IPS DF 6.9 (cell line): ENCODE measurements at places on chromosomes 11 and 22.

DNA sequence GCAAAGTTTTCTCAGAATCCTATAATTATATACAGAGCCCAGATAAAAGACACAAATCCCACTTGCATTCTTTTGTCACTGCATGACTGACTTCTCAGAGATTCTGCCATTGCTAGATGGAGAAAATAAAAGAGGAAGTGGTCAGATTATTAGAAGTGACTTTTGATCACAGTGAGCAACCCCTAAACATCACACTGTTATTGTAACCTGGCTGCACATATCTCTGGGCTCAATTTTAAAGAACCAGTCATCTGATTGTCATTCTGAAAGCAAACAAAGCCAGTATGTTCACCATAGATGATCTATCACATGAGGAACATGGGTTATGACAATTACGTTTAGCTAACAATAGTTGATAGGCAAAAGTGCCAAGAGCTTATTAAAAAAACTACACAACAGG lies 47.8 kb downstream of the COPB1 start:
- no peak for DNase-seq

DNA sequence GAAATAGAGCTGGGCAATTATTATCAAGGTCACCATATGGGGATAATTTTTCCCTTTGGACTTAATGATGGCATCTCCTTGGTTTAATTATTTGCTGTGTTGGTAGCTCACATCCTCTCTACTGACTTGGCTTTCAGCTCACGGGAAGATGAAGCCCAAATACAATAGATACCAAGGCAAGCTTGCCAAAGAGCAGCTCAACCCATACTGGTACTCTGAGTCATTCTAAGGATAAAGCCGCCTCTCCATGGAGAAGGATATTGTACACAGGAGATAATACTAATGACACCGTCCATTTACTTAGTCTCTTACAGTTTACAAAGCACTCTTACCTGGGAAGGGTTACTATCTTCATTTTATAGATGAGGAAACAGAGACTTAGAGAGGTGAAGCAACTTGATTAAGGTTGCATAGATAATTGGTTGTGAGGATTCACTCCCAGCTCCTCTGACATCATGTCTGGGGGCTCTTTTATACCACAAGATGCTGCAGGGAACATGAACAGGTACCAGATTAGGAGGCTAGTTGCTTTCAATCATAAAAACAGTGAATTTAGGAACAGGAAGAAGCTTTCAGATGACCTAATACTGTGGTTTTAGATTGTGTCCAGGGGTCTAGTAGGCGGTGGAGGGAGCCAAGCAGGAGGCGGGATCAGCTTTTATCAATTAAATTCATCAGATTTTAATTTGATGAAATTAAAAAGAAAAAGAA lies 48.3 kb upstream of the PICALM start:
- no peak for DNase-seq

GRCh38 chr11:92962446-92962845 lies 7.0 kb upstream of the MTNR1B start:
- no peak for DNase-seq

GRCh38 chr11:69233744-69234570 lies 60.0 kb upstream of the MYEOV start:
- no peak for DNase-seq

- no peak for DNase-seq
Measured at GRCh38 chr11:1546077-1546535, 26.0 kb downstream of the DUSP8 start.

DNA sequence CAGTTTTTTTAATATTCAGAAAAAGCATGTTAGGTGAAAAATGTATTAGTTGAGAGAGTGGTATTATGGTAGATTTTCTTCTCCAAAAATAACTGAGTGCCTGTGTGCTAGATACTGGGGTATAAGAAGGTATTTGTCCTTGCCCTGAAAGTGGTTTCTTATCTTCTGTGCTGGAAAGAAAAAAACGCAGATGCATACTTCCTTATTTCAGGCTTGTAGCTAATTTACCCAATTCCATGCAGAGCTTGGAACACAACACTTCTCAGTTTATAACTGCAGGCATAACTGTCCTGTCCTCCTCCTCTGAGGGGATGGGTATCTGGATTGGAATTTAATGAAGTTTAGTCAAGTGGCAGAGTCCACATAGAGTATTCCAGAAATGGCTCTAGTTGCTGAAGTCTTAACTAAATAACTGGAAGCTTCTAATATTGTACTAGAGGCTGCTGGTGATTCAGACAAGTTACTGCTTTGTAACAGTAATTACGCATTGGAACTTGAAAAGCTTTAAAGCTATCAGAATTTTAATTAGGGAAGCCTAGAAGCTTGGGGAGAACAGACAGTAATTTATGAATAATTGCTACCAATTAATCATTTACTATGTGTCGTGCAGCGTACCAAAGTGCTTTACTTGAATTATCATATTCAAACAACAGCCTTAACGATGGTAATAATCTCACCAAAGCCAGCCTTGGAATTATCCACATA lies 12.7 kb upstream of the C11orf91 start:
- no peak for DNase-seq

- DNase-seq, result no peak
Measured at GRCh38 chr22:31950226-31950625, 5.9 kb downstream of the YWHAH start.

GRCh38 chr11:26286472-26287066 lies 45.4 kb upstream of the ANO3 start:
- no peak for DNase-seq

GRCh38 chr22:21759646-21760376 lies 24.2 kb upstream of the YPEL1 start:
- no peak for DNase-seq

DNA sequence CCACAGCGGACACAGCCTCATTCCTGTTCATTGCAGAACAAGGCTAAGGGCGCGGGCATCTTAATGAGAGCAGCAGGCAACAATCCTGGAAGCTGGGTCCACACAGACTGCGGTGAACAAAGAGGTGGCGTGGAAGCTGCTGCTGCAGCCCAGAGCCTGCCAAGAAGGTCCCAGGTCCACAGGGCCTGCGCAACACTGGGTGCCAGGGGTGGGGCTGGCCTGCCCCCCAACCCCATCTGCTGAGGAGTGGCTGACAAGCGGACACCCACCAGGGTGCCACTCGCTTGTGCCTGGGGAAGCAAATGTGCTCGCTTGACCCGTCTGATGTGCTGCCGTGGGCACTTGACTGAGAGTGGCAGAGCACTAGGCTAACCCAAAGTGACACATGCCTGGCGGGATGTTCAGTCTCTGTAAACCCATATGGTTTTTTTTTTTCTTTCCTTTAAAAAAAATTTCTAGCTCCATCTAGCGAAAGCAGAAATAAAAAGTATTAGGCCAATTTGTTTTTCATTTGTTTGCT lies 83.2 kb upstream of the PITPNB start:
- DNase-seq, result no peak

DNA sequence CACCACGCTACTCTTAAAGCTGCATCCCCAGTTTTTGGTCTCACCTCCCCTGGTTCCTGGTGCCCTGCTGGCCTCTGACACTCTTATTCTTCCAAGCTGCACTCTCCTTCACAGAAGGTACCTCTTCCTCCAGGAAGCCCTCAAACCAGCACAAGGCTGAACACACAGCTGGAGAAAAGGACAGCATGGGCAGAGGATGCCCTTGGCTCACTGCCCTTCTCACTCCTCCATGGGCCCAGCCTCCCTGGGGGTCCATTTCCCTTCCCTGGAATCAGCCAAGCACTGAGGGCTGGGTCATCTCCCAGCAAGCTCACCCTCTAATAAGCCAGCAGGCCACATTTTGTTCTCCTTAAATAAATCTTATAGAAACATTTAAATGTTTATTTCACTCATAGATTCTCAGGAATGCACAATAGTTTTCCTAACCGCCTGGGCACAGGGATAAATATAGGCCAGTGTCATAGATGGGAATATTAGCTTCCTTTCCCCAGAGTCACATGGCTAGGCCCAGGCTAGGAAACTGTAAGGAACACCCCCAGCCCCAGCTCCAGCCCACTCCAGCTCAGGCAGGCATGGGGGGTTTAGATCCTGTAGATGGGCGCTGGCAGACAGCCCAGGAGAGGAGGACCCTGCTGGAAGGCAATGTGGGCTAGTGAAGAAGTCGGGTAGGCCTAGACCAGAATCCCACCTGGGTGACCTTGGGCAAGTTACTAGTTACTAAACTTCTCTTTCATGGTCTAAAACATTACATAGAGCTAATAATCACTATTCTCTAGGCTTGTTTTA lies 51.5 kb downstream of the IRAG1 start:
- no peak for DNase-seq

DNA sequence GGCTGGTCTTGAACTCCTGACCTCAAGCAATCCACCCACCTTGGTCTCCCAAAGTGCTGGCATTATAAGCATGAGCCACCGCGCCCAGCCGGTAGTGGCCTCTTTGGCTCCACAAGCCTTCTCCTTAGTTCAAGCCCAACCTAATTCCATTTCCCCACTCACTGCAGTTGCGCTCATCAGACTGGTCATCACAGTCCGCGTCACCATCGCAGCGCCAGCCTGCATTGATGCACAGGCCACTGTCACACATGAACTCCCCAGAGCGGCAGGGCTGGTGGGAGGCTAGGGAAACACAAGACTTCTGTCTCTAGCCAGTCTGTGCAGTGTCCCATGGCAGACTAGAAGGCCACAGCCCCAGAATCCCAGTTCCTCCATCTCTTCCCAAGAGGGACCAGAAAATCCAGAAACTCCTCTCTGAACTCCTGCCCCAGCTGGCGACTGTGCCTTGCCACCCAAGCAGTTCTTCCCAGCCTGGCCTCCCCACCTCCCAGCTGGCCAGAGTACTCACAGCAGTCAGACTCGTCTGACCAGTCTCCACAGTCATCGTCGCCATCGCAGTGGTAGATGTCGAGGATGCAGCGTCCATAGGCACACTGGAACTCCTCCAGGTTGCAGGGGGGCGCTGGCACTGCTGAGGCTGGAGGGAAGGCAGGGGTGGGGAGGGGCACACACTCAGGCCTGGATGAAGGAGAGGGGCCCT lies 19.8 kb downstream of the LRP4 start:
- DNase-seq, result no peak

GRCh38 chr22:36586271-36586670 lies 57.3 kb upstream of the EIF3D start:
- DNase-seq, result no peak

DNA sequence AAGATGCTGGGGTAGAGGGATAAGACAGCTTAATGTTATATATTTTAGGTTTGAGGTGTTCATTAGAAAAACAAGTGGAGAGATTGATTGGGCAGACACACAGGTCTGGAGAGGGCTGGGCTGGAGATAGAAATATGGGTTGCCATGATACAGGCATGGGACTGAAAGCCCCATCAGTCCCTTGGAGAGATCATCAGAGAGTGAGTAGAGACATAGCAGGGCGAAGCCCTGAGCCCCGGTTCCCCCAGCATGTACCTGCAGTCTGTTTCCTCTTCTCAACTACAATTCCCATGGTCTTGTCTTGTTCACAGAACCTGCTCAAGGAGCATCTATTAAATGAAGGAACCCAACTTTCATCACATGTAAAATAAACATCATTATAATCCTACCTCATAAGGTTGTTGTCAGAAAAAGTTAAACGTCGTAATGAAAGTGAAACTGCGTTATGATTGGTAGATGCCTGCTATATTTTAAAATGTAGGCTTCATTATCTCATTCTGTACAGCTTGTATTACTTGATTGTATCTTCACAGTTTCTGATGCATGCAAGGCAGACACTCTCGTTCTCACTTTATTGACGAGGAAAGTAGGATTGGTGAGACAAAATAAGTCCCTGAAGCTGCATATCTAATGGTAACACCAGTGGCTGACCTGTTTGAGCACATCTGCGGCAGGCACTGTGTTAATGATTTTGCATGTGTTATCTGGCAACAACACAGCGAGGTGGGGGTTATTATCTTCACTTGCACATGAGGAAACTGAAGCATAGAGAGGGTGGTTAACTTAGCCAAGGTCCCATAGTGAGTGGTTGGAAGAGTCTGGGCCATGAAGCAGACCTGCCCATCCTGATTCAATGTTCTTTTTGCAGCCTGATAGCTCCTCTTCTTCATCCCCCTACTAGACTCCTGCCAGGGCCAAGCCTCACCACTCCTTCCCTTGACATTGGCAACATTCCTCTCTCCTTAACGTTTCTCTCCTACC lies 63.5 kb downstream of the ENDOD1 start:
- DNase-seq, result no peak

DNA sequence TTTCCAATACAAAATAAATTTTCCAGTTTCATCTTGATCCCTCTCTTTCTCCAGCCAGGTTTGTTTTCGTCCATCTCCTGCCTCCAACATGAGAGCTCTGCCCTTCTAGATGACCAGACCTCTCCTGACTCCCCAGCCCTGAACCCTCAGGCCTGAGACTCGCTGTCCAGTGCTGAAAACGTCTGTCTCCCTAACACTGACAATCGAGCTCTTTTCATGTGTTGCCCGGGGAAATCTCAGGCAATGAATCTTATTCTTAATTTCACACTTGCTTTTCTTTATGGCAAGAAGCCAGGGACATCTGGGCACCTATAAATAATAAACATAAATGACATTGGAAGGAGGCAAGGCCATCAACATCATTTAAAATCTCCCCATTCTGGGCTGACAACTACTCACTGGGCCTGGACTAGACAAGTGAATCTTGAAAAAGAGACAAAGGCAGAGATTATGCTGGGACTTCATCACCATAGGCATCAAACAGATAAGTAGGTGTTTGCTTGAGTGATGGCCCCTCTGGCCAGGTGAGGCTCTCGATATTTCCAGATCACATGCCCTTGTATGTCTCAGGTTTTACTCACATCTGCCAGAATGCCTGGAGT lies 274.5 kb upstream of the B3GAT1 start:
- DNase-seq, result no peak

DNA sequence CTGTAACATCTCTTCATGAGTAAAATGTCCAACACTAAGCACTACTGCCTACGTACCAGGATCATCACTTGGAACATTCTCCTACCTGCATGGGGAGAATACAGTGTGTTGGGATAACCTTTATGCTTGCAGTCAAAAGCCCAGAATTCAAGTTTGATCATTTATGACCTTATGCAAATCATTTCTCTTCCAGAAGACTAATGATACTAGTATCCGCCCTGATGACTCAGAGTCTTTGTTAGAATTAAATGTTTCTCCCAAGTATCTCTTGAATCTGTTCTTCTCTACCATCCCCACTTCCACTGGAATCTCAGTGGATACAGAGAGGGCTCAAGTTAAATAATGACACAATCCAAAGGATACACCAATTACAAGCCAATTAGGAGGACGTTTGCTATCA lies 12.4 kb downstream of the MAJIN start:
- DNase-seq, result no peak

DNA sequence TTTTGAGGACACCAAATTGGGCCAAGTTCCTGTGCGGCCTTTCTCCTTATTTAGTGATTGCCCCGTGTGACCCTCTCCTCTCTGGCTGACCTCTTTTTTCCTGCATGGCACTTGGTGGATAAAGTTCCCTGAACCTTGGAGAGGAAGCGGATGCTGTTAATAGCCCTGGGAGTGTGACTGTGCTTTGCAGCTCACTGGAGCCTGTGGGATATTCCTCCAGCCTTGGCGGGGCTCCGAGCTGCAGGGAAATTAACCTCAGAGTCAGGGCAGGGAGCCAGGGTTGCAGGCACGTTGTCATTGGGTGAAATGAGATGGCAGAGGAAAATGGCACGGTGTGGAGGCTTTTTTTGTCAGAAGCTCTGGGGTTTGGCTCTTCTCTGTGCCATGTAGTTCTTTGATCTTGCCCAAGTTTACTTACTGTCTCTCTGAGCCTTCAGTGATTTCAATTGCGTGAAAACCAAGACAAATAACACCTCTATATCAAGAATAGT lies 965 bp downstream of the OR9Q1 start:
- DNase-seq, result no peak

GRCh38 chr11:61959114-61959513 lies 8.3 kb downstream of the FTH1 start:
- DNase-seq, result no peak

- no peak for DNase-seq
Measured at GRCh38 chr11:62046568-62047100, 77.2 kb upstream of the INCENP start.
